CD4-positive, alpha-beta T cell (primary cell): ENCODE measurements at places on chromosomes 7 and 10. TPM values are rescaled to one million over a fixed set of nuclear protein-coding genes. Genes with fewer than 3 reads are reported as not detected.

GRCh38 chr7:16504019-16504418, 22.6 kb upstream of the LRRC72 start:
- no peak for DNase-seq

- DNase-seq, result no peak
Measured at GRCh38 chr10:51001587-51001986, 72.7 kb upstream of the PRKG1 start.

GRCh38 chr7:48741545-48741944, 182.8 kb upstream of the CDC14C start:
- no peak for DNase-seq

DNA sequence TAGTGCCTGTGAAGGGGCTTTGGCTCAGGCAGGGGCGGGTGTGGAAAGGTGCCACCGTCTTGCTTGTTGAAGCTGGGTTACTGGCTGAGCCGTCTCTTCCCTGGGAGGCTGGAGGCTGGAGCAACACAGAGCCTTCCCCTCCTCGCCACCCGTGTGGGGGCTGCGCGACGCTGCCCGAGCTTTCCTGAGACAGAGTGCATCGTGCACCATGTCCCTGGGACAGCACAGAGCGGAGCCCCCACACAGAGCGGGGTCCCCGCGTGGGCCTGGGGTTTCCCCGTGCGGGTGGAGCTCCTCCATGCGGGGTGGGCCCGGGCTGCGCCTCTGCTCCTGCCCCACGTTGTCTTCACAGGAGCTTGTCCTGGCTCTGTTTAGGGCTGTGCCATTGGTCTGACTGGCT, 69.9 kb downstream of the INPP5A start:
- DNase-seq, result no peak

PON3 gene
- total RNA-seq, result not detected

DRGX gene
- total RNA-seq, result not detected

ACHE gene
- total RNA-seq, result 0.14 TPM
